ENCODE measurements at places on chromosomes 11 and 22.

- DNase-seq = no peak
These were observed 18.2 kb upstream of the ARRB1 start for GRCh38 chr11:75369560-75370255.

DNA sequence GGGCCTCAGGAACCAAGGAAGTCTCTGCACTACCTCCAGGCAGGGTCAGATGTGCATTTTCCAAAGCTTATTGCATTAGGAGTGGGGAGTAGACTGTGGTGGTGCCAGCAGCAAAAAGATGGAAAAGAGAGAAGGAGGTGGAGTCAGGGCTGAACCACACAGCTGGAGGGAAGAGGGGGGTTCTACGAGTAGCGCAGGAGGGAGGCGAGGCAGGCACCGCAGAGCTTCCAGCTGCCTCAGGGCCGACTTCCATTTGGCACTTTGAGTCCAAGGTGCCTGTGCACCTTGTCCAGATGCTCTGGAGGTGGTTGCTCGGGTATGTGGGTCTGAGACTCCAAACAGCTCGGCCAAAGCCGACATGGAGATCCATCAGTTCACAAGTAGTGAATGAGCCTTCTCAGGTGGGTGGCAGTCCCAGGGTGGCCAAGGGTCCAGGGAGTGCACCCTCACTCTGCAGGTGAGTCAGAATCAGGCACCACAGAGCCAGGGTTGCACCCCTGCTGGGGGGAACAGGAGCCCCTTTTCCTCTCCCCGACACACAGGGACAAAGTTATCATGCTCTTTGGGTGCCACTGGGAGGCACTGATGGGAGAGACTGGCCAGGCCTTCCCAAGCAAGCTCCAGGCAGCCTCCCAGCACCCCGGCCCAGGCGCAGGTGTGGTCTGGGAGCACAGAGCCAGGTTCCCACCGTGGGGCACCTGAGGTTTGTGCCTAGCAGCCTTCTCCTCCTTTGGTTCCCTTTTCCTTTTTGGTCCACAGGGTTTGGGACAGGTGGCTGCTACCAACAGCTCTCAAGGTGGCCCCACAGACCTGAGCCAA is 30.2 kb downstream of the GGT5 start:
- no peak for DNase-seq

DNA sequence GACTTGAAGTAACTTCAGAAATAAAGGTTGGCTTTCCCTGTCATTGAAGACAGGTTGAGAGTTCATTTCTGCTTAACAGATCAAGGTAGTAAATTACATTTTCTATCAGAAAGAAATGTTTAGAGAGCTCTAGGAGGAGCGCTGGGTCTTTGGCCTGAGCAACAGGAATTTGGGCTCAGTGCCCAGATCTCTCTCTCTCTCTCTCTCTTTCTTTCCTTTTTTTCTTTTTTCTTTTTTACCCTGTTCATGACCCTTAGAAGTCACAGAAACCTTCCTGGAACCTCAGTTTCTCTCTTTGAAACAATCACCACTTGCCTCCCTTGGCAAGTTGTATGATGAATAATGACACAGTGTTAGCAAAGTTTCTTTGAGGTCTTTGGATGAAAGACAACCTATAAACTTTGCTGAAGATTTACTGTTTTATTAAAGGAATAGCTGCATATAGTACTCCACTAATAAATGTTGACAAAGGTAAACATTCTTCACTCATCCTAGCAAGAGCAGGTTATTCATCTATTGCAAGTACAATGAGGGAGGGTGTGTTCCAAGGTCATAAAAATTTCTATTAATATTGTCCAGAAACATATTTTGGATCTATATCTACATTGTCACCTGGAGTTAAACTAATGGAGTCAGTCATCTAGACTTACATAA is 35.5 kb upstream of the RASSF10 start:
- DNase-seq = no peak

DNA sequence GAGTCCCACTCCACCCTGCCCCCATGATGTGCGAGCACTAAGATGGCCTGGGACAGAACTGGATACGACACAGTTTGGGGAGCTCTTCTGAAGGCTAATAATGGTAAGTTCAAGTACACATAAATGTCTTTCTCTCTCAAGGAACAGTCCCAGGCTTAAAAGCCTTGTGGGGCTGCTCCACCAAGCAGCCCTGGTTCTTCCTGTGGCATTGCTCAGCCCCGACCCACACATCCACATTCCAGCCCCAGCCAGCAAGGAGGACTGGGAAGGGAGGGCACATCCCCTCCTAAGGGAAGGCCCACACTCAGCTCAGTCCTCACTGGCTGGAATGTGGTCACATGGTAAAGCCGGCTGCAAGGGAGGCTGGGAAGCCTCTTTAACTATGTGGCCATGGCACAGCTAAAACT is 13.3 kb upstream of the MB start:
- no peak for DNase-seq

- DNase-seq = no peak
These were observed 31.1 kb upstream of the DDI1 start for GRCh38 chr11:104005234-104005855.

DNA sequence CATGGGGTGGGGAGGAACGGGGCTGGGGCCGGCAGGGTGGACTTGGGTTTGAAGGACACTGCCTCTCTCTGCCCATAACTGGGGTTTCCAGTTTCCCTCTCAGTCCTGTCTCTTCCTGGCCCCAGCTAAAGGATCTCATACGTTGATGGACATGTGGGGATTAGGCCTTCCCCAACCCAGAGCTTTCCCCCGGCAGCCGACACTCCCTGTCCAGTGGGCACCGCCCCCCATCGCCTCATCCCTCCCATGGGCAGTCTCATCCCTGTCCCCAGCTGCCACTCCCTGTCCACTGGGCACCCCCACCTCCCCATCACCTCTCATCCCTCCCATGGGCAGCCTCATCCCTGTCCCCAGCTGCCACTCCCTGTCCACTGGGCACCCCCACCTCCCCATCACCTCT is 22.2 kb upstream of the ACR start:
- no peak for DNase-seq

GRCh38 chr11:107392611-107393010 is 65.0 kb downstream of the CWF19L2 start:
- no peak for DNase-seq

DNA sequence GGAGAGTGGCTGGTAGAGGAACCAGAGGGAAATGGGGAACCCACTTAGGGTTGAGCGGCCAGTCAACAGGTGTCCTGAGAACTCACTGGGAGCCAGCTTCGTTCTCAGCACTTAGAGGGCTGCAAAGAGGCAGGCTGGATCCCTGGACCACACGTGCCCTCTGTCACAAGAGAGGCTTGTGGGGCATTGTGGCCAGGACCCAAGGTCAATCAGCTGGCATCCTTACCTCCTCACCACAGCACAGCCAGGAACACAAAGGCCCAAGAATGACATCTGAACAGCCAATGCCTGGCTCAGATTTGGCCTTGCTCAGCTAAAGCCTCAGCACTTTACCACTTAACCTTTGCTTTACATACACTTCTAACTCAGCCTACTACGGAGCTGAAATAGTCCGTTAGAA is 7.4 kb downstream of the MAPK8IP1 start:
- DNase-seq = no peak

GRCh38 chr11:13883042-13883441 is 79.5 kb upstream of the SPON1 start:
- no peak for DNase-seq

DNA sequence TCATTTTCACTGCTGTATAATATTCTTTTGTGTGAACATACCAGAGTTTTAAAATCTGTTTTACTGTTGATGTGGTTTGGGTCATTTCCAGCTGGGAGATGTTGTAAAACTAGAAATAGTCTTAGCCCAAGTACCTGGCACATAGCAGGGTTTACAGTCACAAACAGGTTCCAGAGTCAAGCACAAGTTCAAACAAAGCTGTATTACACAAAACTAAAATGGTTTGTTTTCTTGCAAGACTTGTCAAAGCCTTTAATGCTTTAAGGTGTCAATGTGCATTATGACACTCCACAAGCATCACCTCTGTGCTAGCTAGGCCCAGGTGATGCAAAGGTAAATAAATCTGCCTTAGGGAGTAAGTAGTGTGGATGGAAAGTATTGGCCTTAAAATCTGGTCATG is 379.1 kb downstream of the MN1 start:
- no peak for DNase-seq

DNA sequence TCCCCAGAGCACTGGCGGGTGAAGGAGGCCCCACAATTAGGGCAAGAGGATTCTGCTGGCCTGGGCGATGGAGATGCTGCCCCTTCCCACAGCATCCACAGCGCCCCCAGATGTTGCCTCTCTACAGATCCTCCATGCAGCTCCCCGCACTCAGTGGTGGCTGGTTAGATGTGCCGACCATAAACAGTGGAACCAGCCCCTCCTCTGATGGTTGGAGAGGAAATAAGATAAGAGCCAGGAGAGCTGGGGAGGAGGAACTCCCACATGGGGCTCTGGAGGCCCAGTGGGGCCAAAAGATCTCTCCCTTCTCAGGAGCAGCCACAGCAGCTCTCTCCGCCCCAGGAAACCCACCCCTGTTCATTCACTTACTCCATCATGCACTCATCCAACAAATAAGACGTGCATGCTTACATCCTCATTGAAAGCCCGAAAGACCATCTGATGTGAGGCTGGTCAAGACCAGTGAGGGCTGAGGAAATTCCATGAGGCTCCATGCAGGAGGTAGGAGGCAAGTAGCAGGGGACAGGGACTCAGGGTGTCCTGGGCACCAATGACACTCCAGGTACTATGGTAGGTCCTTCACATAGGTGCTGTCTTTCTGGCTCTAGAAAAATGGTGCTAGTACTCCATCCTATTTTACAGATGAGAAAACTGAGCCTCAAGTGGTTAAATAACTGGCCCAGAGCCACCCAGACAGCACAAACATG is 1.5 kb downstream of the PTGDR2 start:
- DNase-seq = no peak
